Hematopoietic multipotent progenitor cell treated with erythropoietin and hydrocortisone succinate and interleukin-3 and kit ligand, for 17 days (in vitro differentiated cells): ENCODE measurements at places on chromosomes 3 and 15.

- peak; percentile 24 for DNase-seq
These were observed 2.7 kb downstream of the CDV3 start for GRCh38 chr3:133576169-133576568.

GRCh38 chr15:23422946-23423708 is 23.9 kb downstream of the GOLGA6L2 start:
- no peak for DNase-seq

DNA sequence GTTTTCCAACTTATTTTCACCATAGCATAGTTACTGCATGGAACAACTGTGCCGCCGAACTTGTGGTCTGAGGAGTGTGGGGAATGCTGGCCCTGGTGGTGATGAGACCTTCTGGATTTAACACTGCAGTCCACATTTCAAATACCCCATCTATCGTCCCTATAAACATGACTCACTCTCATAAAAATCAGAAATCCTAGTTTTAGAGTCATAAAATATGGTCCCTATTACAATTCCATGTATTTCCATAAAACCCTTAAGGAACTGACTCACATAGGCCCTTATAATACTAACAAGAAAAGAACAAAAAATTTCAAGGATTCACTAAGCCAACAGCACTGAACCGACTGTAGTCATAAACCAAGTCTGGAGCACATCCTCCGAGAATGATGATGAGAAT is 147.2 kb downstream of the FOXP1 start:
- DNase-seq: no peak

GRCh38 chr15:88788816-88789215 is 14.4 kb upstream of the ACAN start:
- no peak for DNase-seq

GRCh38 chr3:52254608-52255007 is 9.0 kb downstream of the PPM1M start:
- DNase-seq: no peak

GRCh38 chr15:55802600-55803376 is 59.8 kb upstream of the PRTG start:
- DNase-seq: no peak

DNA sequence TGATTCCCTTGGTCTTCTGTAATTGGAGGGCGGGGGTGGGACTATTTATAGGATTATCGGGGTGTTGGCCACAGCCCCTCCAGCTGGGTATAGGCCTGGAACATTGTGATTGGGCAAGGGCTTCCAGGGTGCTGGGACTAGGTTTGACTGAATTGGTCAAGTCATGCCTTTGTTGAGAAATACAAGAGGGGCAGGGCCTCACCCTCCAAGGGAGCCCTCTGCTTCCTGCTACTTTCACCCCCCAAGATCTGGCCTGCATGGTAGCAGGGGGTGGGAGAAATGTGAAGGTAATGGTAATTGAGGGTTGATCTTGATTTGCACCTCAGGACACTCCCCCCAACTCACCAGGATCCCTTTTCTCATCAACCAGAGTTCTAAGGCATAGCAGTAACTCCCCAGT is 25.2 kb downstream of the TRIM71 start:
- no peak for DNase-seq

- DNase-seq: no peak
These were observed 22.5 kb upstream of the HDAC11 start for GRCh38 chr3:13457593-13457992.

DNA sequence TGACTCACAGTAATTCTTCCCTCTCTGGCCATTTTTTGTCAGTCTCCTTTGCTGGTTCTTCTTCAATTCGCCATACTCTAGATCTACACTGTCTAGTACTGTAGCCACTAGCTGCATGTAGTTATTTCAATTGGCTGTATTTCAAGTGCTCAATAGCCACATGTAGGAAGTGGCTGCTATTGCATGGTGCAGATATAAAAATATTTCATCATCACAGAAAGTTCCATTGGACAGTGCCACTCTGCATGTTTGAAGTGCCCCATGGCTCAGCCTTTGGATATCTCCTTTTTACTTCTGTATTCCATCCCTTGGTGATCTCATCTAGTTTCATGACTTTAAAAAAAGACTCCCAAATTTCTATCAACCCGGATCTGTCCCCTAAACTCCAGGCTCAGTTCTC is 22.1 kb downstream of the PPP2R3A start:
- DNase-seq: no peak

DNA sequence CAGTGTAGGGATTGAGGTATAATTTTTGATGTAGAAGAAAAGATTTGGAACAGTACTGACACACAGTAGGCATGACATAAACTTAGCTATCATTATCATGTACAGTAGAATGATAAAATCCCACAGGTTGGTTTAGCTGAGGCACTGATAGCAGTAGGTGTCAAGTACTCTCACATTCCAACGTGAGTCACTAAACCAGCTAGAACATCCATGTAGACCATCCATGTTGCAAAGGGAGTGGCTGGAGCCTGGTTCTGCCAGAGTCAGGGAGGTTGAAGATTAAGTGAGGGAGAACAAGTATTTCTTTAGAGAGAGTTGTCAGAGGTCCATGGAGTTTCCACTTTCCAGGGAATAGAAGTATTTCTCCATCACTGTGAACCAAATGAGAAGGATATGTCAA is 157.2 kb upstream of the TMEM108 start:
- DNase-seq: no peak

GRCh38 chr15:85706779-85707518 is 87.8 kb downstream of the KLHL25 start:
- DNase-seq: peak; percentile 48

GRCh38 chr3:181610083-181610972 is 101.4 kb upstream of the SOX2 start:
- no peak for DNase-seq

- DNase-seq: no peak
These were observed 473.8 kb downstream of the TAFA4 start for GRCh38 chr3:68458581-68458980.

GRCh38 chr15:70447928-70448698 is 315.2 kb downstream of the UACA start:
- peak; percentile 32 for DNase-seq

DNA sequence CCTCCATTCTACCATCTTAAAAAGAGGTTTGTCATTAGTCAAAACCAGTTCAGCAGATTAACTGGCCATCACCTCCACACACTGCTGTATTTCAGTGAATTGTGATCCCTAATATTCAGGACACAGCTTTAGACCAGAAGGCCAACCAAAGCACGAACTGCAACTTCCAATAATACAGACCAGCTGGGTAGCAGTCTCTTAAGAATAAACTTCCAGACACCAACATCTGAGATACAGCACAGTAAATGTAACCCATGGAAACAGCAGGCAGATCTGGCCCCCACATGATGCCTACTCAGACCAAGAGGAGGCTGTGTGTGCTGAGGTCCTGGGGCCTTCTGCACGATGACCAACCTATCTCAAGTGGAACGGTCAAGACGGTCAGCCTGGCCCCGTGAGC is 34.9 kb downstream of the SPATA12 start:
- DNase-seq: no peak

DNA sequence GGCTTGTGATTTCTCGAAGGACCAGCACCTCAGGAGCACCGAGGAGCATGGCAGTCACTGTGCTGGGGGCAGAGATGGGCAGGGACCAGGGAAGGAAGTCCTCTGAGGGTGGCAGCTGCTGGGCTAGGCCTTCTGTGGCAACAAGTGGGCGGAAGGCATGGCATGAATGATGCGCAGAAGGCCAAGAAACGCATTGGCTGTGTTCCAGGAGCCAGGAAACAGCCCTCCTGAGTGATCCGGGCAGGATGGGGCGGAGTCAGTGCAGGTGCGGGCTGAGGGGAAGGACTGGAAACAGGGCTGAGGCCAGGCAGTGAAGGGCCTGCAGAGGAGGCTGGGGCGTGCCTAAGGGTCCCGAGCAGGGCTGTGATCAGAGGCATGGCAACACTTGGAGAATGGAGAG is 23.6 kb downstream of the MRPS11 start:
- DNase-seq: no peak

GRCh38 chr3:111594205-111594604 is 941 bp downstream of the ZBED2 start:
- DNase-seq: no peak

GRCh38 chr15:47523681-47524475 is 193.4 kb upstream of the SEMA6D start:
- DNase-seq: no peak

- DNase-seq: no peak
These were observed 2.3 kb downstream of the STARD5 start for GRCh38 chr15:81321667-81322066.

GRCh38 chr3:134807189-134807588 is 12.1 kb downstream of the EPHB1 start:
- DNase-seq: no peak

DNA sequence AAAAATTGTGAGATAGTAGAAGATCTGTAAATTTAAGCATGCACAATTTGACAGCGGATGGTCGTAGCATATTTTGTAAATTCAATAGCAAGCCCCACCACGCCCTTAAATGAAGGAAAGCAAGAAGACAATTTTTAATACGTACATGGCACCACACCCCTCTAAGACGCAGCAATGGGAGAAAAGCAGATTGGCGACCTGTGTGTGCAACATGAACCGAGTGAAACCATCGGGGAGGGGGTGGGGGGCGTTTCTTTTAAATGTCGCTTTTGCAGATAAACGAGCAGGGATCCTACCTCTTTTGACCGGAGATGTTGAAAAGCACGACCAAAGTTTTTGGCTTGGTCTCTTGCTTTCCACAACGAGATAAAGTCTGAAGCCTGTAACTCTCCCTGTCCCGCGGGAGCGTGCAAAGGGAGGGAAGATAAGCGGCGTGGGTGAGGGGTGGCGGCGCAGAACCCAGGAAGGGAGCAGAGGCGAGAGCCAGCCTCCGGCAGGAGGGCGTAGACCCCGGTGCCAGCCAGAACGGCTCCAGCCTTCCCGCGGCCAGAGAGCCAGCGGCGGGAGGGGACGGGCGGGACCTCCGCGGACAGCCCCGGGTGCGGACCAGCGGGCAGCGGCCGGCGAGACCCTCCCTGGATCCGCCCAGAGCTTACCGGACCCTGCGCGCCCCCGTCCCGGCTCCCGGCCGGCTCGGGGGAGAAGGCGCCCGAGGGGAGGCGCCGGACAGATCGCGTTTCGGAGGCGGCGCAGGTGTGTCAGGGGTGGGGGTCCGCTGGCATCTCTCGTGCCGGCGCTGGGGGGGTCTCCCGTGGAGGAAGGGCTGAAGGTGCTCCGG is at the start of gene CHL1:
CHL1 (plus strand) TSS at position 453 of the 838 bp plus-strand sequence. CDS start 123,014 bp downstream, outside the sequence.
- DNase-seq: no peak

DNA sequence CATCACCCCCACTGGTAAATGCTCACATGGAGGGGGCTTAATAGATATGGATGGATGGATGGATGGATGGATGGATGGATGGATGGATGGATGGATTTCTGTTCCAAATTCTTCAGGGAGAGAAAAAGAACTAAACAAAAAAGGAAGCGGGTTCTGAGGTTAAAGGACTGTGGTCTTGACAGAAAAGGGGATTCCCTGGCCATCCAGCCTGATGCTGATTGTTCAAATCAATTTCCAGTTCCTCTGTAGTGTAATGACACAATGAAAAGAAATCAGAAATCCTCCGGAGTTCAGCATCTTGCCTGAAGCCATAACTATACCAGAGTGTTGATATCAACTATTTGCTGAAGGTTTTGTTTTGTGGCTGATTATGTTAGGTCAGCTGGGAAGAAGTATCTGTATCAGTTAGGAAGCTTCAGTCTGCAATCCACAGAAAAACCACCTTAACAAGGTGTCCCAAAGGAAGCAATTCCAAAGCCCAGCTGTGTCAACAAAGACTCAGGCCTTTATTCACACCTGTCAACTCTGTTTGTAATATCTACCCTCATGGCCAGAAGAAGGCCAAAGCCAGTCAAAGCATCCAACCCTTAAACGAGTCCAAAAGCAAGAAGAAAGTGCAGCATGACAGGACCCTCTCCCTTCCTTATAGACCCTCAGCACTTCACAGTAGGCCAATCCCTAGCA is 24.5 kb upstream of the RASA2 start:
- DNase-seq: no peak
